ENCODE measurements at places on chromosomes 12 and 14. TPM values are rescaled to one million over a fixed set of nuclear protein-coding genes. Genes with fewer than 3 reads are reported as not detected.

DNA sequence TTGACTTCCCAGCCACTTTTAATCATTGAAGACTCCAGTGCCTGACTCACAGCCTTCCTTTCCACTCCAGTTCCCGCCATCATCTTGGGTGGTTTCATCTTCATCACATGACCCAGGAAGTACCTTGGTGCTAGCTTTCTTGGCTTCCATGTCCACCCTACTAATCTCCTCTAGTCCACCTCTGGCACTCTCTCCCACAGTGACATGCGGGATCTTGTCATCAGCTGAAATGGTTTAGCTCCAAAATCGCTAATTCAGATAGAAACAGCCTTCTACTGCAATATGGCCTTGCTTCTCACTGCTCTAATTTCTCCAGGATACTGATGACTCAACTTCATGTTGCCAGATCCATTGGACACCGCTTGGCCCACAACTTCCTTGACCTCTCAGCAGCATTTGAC is 24.5 kb downstream of the WDR20 start:
- no peak for DNase-seq

Gene KCNH5
- not detected for total RNA-seq

DNA sequence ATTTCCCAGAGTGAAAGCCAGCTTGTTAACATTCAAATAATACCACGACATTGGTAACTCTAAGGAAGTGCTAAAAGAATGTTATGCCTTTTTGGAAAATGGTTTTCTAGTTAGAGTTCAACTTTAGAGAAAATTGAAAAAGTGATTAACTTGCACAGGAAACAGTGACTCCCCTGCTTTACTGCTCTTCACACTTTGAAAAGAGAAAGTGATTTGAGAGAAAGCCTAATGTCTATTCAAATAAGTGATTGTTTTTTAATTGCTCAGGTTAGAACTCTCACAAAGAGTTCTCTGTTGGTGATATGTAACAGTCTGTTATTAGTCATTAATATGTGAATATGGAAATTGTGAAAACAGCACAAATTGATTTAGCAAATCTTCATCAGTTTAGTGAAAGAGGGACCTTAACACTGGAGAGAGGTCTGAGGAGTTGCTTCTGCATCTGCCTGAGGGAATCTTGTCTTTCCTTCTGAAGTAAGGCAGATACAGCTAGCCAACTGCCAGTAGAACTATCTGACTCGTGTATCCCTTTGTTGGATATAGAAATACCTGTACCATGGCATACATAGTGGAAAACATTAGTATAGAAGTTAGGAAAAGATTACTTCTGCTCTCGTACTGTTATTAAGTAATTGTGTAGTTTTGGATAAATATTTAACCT is 25.5 kb downstream of the ATF7IP start:
- no peak for DNase-seq

DNA sequence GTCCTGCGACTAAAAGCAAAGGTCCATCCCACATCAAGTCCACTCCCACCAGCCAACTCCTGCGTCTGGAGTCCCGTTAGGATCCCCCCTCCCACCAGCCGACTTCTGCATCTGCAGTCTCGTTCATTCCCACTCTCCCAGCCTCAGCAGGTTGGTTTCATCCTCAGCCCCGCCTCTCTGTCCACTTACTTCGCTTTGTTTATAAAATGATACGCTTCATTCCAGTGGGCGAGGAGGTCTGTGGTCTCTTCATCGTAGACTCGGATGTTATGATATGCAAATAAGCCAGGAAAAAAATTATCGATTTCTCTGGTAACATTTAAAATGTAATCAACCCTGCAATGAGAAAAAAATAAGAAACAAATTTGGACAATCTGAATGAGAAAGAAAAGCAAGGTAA is 56.8 kb downstream of the SSH1 start:
- no peak for DNase-seq

DNA sequence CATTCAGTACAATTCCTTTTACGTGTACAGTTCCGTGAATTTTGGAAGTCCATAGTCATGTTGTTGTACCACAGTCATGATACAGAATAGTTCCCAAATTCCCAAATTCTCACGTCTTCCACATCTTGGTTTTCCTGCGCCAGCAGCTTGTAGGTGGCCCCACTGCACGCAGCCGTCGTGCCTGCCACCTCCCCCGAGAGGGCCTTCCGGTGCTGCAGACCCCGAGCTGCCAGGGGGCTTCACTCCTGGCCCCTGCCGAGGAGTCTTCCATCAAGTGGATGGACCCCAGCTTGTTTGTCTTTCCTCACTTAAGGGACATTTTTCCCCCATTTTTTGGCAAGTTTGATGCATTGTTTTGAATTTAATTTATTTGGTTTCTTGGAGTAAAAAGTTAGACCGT is 16.8 kb downstream of the MTA1 start:
- DNase-seq = no peak

DNA sequence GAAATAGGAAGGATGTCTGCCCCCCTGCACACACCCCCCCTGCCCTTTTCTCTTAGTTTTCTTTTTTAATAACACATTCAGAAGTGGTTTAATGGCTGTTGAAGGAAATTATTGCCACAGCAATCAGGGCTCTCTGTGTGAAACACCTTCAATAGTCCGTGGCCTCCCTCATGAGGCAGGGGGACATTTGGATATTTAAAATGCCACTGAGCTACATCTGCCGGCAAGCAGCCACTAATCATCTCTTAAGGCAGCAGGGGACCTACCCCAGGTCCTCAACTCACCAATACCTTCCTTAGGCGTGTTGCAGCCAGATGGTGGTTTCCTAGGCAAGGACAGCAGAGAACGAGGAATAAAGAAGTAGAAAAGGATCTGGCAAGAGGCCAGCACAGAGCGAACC is 283.2 kb downstream of the TTC8 start:
- no peak for DNase-seq

Gene PRH2
- not detected for total RNA-seq

DNA sequence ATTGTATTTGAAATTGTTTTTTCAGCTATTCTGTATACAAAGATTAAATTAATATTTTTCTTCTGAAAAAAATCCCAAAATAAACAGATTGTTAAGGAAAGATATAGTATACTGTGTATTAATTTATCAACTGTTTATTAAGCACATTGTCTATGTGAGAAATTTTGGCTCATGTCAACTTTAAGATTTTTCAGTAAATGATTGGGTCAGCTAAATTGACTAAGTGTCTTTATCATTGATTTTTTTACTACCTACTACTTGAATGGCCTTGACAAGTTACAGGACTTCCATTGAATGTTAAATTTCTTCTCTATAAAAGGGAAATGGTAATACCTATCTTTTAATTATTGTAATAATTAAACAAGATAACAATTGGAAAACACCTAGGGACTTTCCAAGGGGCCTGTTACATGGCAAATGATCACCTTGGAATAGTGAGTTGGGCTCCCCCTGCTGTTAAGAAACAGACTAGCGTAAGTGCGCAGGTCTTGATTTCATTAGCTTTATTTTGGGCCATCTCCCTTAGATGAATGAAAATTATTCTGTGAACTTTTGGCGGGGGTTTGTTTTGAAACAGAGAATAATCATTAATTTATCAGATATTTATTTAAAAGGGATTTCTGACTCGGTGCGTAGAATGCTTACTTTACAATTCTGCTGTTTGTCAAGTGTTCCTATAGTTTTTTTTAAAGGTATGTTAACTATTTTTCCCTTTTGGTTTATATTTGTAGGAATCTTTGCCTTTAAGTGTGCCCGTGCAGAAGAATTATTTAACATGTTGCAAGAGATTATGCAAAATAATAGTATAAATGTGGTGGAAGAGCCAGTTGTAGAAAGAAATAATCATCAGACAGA is 14.5 kb upstream of the CCT2 start:
- no peak for DNase-seq

- no peak for DNase-seq
Measured at GRCh38 chr12:128980623-128981022, 127.3 kb downstream of the GLT1D1 start.

DNA sequence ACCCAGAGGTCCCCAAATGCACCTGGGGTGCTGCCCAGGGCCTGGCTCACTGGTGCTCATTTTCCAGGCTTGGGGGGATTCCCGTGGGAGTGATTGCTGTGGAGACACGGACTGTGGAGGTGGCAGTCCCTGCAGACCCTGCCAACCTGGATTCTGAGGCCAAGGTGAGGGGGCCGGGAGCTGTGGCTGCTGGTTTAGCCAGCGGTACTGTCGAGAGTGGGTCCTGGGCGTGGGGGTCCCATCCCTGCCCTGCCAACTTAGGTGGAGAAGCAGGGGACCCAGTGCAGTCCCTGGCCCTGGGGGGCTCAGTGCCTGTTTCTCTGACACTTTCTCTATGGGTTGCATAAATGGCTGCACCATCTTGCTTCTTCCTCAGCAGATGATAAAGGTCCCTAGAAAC is 50.9 kb downstream of the FOXN4 start:
- no peak for DNase-seq

Measured in left ventricle myocardium inferior (tissue), 1 donor.